Stimulated activated CD8-positive, alpha-beta memory T cell treated with anti-CD3 and anti-CD28 coated beads, Interleukin-2, amount 100 ng/mL, for 1 hour (primary cell): ENCODE measurements at places on chromosomes 2 and 18.

DNA sequence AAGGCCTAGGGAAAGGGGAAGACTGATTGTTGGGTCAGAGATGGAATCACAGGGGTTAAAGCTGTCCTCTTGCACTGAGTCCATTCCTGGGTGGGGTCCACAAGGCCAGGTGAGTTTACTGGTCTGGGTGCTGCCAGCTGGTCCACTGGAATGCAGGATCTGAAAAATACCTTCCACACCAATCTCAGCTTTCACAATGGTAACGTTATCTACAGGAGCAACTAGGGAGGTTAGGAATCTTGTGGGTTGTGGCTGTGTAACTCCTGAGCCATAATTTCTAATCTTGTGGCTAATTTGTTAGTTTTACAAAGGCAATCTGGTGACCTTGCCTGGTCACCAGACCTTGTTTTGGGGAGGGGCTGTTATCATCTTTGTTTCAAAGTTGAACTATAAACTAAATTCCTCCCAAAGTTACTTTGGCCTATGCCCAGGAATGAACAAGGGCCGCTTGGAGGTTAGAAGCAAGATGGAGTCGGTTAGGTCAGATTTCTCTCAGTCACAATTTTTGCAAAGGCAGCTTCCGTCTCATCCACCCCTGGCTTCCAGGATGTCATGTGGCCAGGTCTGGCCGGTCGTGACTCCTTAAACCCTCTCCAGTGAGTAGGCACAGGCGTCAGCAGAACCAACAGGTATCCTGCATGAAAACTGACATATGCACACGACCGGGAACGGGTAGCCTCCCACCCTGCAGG lies 123.3 kb upstream of the SH3BP4 start:
- no peak for DNase-seq

DNA sequence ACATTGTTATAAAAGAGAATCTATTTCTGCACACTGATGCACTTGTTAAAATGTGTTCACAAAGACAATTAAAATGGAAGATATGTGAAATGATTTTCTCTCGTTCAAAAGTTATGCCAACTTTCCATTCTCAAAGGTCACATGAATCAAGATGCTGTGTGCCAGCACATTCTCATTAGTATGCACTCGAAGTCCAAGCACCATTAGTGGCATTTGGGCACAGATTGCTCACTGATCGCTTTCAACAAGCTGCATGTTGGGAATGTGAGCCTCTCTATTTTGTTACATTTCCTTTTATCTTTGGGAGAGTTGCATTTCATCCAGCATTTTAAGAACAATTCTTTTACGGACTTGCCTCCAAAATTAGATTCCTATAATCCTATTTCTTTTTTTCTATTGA lies 398.9 kb downstream of the FBXO15 start:
- DNase-seq: no peak

DNA sequence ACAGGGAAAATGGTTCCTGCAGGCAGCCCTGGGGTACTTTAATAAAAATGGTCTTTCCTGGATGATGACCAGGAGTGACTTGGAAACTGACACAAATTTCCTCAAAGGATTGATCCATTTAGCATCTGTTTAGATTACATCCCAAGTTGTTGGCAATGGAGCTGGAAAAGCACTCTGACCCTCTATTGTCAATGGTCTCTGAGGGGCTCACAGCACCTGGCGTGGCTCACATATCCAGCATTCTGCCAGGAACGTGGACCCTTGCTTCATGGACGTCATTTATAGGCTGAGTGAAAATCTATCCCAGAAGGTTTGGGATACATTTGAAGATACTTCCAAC lies 43.8 kb downstream of the SERTAD2 start:
- no peak for DNase-seq

DNA sequence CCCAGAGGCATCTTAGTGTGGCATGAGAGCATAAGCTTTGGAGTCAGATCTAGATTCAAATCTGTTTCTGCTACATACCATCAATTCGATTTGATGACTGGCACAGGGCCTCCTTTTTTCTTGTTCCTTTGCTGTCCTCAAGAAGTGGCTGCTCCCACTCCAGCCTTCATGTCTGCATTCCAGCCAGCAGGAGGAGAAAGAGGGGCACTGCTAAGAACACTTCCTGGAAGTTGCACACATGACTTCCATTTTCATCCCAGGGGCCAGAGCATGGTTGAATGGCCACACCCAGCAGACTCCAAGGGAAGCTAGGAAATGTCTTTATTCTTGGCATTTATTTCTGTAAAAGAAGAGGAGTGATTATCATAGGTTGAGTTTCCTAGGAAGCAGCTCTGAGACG lies 50.4 kb downstream of the EML6 start:
- no peak for DNase-seq

DNA sequence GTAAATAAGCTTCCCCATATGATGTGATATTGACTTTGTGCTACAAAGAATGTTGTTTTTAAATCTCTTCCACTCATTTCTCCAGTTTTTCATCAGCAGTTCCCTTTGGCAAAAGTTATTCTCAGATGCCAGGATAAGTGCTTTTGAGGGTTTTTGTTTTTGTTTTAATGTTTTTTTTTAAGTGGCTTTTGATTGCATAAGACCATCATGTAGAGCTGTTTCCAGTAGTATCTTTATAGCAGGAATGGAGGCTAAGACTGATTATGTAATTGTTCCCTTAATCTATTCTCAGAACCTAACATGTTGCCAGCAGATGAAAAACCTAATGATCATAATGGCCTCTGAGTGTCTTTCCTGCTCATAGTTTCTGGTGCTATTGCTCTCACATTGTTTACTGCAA lies 77.9 kb downstream of the CABLES1 start:
- no peak for DNase-seq

GRCh38 chr2:62186156-62186905 lies 9.6 kb upstream of the B3GNT2 start:
- no peak for DNase-seq

GRCh38 chr18:60862988-60863387 lies 470.2 kb upstream of the CDH20 start:
- DNase-seq: no peak

DNA sequence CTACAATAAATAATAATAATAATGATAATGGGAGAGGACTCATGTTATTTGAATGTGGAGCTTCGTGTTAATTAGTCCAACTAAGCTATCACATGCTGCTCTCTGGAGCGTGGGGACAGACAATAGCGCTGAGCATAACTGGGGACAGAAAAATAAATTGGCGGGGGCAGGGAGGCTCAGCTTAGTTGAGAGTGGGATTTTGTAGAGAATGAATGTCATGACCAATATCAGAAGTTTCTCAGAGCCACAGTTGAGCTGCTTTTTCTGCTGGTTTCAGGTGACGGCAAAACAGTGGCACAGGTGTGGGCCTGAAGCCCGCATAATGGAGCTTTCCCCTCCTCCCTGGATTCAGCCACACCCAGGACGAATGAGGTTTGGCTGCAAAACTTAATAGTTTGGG lies 111.1 kb upstream of the CAB39 start:
- no peak for DNase-seq
